Activated effector memory CD4-positive, alpha-beta T cell treated with Interleukin-2 at 50 U/mL for 16 hours (primary cell): ENCODE measurements at places on chromosomes 1 and 21.
A peak's percentile ranks its signal among the peaks of the same experiment; 100 is the strongest.

GRCh38 chr1:200686620-200687019 lies 16.9 kb upstream of the DDX59 start:
- DNase-seq = no peak

DNA sequence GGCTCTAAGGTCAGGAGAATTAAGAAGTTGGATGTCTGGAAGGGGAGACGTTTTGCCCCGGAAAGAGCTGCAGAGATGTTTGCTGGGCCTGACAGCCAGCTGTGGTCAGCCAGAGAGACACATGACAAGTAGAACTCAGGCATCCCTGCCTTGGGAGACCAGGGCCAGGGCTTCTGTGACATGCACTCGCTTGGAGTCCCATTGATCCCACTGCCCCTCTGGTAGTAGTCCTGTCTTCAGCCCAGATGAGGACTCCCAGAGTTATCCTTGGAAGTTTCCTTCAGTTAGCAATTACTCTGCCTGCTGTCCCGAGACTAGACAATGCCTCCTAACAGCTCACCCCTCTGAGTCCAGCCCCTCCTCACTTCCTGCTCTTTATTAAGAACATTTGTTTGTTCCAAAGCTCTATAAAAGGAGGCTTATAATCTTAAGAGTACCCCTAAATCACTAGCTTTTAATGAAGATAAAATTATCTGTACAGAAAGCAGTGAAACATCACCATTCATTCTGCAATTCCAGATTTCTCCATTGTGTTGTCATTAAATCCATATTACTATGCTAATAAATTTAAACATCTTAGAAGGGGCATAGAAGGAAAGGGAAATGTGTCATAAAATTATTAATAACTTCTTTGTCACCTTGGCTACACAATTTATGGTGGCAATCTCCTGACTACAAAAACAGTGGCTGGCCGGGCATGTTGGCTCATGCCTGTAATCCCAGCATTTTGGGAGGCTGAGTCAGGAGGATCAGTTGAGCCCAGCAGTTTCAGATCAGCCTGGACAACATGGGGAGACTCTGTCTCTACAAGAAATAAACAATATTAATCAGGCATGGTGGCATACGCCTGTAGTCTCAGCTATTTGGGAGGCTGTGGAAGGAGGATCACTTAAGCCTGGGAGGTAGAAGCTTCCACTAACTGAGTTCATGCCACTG lies 94.2 kb downstream of the KCNK1 start:
- no peak for DNase-seq

DNA sequence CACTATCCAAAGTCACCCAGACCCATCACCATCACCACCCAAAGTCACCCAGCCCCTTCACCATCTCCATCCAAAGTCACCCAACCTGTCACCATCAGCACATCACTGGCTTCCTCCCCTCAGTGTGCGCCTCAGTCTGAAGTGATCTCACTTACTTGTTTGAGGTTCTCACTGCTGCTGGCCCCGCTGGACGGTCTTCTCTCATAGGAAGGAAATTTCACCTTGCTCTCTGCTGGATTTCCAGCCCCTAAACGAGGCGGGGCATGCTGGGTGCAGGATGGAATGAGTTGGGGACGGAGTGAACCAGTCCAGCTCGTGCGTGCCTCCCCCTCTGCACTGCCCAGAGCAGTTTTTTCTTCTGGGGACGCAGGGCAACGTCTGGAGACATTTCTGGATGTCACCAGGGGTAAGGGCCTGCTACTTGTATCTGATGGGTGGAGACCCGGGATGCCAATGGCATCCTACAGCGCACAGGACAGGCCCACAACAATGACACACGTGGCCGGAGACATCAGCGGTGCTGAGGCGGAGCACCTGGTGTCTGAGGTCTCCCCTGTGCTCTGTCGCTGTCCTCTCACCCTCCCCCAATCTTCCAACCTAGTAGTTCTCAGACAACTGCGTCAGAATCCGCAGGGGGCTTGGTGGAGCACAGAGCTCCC lies 38.6 kb downstream of the PDE9A start:
- no peak for DNase-seq

- no peak for DNase-seq
Measured at GRCh38 chr21:41627428-41627827, 119.5 kb upstream of the TMPRSS2 start.

DNA sequence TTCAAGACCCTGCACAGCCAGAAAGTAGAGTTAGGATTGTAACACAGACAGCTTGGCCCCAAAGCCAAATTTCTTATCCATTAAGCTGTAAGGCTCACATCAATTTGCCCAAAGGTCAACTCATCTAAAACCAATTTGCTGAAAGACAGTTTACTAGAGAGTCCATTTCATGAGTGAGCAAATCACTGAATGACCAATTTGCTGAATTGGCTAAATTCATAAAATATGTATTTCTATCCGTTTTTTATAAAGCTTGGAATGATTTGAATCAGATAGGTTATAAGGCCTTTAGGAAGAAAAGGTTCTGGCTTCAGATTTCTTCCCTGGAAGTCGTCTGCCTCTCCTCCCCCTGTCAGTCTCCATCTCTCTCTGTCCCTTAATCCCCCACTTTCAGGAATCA lies 168.1 kb downstream of the FCRL5 start:
- no peak for DNase-seq

- DNase-seq = no peak
Measured at GRCh38 chr1:93611668-93612067, 70.0 kb downstream of the BCAR3 start.

GRCh38 chr1:87220993-87221392 lies 107.7 kb upstream of the LMO4 start:
- no peak for DNase-seq

- peak; percentile 49 for DNase-seq
Measured at GRCh38 chr21:34807881-34808568, 139.2 kb downstream of the CLIC6 start.

DNA sequence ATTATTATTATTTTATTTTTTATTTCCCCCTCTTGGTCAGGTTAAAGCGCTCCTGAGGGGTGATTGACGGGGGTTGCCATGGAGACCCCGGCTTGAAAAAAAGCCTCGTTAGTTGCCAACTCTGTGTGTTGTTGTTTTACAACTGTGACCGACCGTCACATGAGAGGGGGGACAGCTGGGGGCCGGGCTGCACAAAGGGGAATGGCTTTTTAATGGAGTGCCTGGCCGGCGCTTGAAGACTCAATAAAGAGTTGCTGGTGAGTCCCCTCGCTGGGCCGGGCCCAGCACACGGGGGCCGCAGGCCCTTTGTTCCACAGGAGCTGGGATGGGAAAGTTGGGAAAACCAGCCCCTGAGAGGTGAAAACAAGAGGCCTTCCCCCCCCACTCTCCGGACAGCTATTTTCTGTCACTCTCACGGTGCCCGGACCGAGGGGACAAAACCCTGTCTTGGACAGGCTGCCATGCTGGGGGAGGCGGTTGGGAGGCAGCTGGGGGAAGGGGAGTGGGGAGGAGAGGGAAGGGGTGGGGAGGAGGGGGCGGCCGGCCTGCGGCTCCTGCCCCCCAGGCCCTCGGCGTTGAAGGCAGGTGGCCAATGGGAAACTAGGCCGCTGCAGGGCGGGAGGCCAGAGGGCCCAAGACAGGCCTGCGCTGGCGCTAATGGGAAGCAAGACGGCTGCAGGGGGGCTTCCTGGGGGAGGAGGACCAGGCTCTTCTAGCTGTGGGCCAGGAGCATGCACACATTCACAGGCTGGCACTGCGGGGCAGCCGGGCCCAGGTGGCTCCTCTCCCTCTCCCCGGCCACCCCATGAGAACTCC lies 67.6 kb downstream of the CASZ1 start:
- no peak for DNase-seq

- DNase-seq = no peak
Measured at GRCh38 chr1:67557696-67558448, 127.1 kb upstream of the GADD45A start.

DNA sequence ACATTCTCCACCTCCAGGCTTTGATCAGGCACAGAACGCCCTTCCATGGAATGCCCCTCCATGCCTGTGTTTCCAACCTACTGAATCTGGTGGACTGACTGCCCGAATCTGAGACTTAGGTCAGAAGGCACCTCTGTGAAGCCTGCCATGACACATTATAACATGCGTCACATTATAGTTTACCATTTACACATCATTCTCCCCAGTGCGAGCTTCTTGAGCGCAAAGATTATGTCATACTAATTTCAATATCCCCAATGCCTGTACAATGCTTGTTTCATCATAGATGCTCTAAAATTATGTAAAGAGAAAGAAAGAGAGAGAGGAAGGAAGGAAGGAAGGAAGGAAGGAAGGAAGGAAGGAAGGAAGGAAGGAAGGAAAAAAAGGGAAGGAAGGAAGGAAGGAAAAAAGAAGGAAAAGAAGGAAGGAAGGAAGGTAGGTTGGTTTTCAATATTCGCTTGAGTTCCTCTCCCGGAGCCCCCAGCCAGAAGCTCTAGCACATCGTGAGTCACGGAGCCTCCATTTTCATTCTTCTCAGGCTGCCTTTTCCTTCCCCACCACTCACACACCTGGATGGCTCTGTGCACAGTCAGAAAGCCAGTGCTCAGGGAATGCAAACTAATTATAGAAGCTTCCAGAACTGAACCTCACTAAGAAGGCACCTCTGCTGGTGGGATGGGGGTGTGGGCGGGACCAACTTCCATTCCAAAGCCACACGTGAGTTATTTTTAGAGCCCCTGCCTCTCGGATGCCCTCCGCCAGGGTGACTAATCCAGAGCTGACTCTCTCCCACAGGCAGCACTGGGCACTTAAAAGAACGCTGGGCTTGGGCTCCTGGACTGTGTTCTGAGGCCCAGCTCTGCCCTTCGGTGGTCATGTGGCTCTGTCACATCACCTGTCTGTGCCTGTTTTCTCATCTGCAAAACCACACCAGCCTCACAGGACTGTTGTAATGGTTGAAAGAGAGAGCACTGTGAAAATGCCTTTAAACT lies 27.4 kb downstream of the LAMB3 start:
- no peak for DNase-seq

DNA sequence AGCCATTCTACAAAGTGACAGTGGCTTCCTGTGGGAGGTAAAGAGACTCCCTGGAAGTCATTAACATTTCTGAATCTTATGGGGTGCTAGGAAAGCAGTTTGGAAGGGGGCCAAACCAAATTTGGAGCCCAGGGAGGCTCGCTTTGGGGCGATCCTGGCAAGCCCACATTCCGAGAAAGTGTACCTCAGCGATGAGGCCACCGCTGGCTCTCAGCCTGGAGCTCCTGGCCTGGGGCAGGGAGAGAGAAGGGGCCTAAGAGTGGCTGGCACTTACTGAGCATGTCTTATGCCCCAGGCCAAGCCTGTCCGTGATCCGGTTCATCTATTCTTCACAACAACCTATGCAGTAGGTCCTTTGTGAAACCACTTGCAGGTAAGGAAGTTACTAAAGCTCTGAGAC lies 98.8 kb downstream of the CCDC185 start:
- no peak for DNase-seq

DNA sequence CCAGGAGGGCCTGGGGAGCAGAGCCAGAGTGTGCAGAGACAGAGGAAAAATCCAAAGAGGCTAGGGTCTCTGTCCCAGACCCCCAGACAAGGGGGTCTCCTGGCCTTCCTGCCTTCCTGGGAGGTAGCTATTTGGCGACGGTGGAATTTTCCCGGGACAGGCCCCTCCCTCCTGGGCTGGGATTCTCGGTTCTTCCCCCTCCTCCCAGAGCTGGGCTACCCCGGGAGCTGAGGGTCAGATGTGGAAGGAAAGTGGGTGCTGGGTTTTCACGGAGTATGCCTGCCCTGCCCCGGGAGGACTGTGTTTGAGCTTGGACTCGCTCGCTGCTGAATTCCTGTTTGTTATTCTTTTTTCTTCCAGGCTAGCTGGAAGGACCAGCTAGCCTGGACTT lies 759 bp downstream of the AMPD2 start:
- DNase-seq = no peak

DNA sequence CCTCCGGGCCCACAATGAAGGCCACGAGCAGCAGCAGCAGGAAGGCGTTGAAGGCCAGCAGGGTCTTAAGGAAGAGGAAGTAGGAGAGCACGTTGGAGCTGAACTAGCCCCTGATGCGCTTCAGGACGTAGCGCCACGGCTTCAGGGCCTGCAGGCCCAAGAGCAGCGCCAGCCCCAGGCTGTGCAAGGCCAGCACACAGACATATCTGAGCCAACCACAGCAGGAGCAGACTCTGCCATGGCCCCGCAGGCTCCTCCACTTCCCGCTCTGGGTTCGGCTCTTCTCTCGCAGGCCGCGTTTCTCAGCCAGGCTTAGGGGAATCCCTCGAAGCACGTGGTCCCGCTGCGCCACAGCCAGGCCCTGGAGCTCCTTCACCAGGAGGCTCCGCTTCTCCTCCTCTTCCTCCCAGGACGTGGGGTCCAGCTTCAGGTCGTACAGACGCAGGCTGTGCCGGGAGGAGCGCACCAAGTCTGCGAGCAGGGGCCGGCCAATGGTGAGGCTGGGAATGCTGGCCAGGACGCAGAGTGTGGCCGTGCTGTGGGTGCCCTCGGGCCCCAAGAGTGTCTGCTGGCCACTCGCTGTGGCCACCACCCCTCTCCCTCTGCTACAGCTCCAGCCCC lies 41.7 kb downstream of the ZNF691 start:
- DNase-seq = no peak

DNA sequence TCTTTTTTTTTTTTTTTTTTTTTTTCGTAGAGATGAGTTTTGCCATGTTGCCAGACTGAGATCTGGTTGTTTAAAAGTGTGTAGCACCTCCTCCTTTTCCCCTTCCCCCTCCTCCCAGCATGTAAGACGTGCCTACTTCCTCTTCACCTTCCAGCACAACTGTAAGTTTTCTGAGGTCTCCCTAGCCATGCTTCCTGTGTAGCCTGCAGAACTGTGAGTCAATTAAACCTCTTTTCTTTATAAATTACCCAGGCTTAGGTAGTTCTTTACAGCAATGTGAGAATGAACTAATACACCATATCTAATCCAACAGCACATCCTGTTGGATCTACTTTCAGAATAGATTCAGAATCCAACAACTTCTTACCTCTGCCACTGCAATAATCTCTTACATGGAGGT lies 111.1 kb downstream of the CLIC6 start:
- DNase-seq = no peak

DNA sequence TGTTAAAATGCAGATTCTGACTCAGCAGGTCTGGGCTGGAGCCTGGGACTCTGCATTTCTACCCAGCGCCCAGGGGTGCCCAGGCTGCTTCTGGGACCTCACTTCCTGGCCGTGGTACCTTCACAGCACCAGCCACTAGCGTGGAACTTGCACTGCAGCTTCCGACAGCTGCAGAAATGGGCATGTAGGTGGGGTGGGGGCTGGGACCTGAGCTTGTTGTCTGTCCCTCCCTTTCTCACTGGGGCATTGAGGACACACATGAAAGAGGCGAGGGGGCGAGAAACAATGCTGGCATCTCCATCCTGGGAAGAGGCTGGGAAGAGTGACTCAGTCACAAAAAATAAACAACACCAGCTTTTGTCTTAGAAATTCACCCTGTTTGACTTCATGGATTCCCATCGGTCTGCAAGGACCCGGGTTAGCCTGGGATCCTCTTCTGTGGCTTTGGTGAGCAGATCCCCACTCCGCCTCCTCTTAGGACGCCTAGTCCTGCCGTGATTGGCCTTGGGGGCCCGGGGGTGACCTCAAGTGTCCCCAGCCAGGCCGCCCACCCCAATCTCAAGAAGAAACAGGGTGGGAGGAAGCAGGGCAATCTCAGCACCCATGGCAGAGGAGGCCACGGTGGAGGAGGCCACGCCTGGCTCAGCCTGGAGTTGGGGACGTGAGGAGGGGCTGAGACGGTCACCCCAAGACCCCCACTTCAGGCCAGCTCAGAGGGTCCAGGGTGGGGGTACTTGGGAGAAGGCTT lies 29.9 kb upstream of the POFUT2 start:
- no peak for DNase-seq

GRCh38 chr1:246699095-246699735 lies 25.0 kb upstream of the SCCPDH start:
- DNase-seq = peak; percentile 63
